ENCODE measurements at places on chromosomes 2 and 18. TPM values are rescaled to one million over a fixed set of nuclear protein-coding genes. Genes with fewer than 3 reads are reported as not detected.

The LBH gene
- 114 TPM for total RNA-seq

- no peak for DNase-seq
Observed at GRCh38 chr2:60410456-60411146, 142.9 kb downstream of the BCL11A start.

- DNase-seq, result no peak
Observed at GRCh38 chr2:217147818-217148217, 288.0 kb upstream of the TNP1 start.

DNA sequence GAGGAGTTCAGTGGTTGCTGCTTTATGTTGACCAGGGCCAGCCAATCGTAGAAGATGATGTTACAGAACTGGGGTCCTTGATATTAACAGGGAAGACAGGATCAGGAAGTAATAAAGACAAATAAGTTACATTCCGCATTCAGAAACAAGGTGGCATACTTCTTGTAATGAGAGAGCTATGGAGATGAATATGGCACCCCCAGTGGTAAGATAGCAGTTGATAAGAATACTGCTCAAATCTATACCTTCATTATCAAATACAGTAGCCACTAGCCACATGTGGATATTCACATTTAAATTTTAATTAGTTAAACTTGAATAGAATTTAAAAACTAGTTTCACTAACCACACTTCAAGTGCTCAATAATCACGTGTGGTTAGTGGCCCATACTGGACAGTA lies 290.4 kb upstream of the RBMS1 start:
- no peak for DNase-seq

Data from mucosa of gallbladder (tissue), 1 donor.